ENCODE measurements at places on chromosomes 7 and 10.

- no peak for DNase-seq
Measured at GRCh38 chr7:122352454-122352853, 47.9 kb upstream of the FEZF1 start.

DNA sequence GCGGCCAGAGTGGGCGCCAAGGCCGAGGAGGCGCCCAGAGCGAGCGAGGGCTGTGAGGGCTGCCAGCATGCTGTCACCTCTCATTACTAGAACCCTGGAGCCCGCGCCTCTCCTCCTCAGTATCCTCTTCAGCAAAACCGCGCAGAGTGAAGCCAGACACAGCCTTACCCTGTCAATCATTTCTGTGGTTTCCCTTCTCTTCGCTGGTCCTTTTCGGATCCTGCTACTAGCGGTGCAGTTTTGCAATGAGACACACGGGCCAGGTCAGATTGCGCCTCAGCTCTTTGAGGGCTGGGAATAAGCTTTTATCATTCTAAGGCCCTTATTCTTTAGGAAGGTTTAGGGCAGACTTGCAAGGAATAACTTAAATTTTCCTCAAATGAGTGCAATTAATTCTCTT, 55.5 kb upstream of the FAM171A1 start:
- DNase-seq: no peak

- no peak for DNase-seq
Measured at GRCh38 chr10:122475100-122475499, 13.7 kb downstream of the HTRA1 start.

GRCh38 chr7:34361663-34362250, 296.3 kb upstream of the NPSR1 start:
- DNase-seq: no peak

DNA sequence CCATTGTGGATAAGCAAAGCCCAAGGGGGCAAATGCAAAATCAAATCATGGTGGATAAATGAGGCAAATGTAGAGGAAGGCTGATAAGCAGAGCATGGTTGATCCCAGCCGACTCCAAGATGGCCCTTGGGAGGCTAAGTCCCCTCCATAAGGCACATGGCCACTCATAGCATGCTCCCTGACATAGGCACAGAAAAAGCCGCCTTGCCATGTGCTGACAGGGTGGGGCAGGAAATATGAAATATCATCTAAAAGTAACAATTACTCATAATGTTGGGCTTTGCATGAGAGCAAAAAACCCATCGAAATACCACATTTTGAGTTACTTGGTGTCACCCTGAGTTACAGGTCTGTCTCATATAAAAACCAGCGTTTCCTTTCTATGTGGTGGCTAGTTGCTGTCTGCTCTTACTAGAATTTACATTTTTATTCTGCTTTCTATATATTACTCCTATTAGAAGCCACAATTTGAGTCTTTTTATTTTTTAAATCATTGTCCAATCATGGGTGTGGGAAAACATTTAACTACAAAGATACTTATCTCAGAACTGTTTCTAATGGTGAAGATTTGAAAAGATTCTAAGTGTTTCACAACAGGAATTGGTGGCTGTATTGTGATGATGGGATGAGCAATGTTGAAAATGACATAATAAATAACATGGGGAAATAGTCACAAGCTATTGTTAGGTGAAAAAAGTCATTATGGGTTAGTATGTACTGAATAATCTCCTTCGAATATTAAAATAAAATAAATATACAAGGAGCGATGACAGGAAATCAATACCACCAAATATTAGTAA, 102.7 kb downstream of the CUBN start:
- DNase-seq: no peak

All from stimulated activated CD8-positive, alpha-beta memory T cell treated with anti-CD3 and anti-CD28 coated beads, Interleukin-7, amount 100 ng/mL, for 48 hours (primary cell).